Mesenteric fat pad (tissue), 1 donor: ENCODE measurements at places on chromosomes 2 and 18.
A peak's percentile ranks its signal among the peaks of the same experiment; 100 is the strongest.

DNA sequence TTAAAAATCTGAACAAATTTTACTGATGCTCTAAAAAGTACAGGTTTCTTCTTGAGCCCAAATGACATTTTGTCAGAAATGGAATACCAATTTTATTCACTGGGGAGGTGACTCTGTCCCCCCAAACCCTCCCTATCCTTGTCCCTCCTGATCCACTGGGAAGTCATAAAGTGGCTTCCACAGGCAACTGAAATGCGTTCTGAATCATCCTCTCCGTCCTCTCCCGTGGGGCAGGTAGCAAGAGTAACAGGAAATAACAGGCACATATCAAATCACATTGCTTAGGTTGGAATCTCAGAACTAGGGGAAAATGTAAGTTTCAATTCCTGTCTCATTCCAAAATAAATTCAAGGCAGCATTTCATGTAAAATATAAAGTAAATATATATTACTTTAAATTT is 44.5 kb downstream of the MYL12B start:
- DNase-seq = no peak

GRCh38 chr2:212536817-212537725 is 1.5 kb downstream of the ERBB4 start:
- DNase-seq = peak; percentile 89

- no peak for DNase-seq
Measured at GRCh38 chr18:10230072-10230471, 224.4 kb upstream of the APCDD1 start.

GRCh38 chr2:56034258-56034657 is 110.7 kb upstream of the EFEMP1 start:
- no peak for DNase-seq

GRCh38 chr2:219207884-219208740 is 1.5 kb downstream of the ZFAND2B start:
- no peak for DNase-seq

- no peak for DNase-seq
Measured at GRCh38 chr2:50858156-50858555, 173.8 kb downstream of the NRXN1 start.

DNA sequence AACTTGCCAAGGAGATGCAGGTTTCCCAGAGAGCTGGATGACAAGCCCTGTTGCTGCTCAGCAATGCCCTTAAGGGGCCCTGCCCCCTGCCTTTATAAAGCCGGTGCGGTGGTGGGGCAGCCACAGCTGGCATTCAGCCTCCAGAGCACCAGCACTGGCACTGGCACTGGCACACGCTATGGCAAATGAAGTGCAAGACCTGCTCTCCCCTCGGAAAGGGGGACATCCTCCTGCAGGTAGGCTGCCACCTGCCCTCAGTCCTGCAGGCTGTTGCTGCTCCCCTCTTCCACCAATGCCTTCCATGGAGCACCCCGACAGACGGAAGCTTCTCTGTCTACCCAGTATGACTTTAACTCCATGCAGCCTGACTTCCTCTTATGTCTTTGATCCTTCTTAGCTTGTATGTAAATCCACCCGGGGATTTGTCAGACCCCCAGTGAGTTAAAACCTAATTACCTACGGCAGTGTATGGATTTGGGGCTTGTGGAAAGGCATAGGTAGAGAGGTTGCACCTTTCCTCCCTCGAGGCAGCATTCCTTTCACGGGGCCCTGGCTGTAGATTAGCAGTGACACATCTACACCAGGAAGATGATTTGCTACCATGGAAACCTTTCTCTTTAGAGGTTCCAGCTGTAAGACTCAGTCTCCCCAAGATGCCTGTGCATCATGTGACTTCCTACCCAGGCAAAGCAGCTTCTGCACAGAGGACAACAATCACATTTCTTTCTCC is at the start of gene DAPL1:
Gene DAPL1, plus strand, starts transcription at position 123 of the 730 bp plus-strand sequence. Its CDS starts 56 bp downstream, at position 179.
- DNase-seq = no peak

DNA sequence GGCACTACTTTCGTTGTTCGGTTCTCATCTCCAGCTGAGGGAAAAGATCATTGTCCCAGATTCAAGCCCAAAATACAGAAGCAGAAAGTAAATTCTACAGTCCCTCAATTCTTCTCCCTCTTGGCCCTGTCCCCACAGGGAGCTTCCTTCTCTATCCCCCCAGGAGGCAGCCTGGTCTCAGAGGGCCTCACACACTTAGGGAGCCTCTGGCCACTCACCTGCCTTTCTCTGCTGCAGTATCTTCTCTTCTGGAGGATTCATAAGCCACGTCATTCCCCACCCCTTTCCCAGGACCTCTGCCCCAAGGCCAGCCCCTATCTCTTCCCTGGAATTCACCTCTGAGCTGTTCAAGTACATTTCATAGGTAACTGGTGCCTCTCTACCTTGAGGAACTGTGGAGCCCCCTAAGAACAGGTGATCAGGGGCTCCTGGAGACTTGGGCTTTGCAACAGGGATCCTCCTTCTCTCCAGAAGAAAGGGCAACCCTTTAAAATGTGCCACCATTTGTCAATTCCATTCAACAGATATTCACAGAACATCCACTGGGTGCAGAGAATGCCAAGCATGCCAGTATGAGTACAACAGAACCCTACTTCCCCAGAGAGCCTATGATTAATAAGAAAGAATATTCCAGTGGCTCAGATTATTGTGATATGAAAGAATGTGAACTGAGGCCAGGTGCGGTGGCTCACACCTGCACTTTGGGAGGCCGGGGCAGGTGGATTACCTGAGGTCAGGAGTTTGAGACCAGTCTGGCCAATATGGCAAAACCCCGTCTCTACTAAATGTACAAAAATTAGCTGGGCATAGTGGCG is 72.9 kb downstream of the CIB4 start:
- peak; percentile 37 for DNase-seq

GRCh38 chr2:74291218-74291544 is 52.0 kb downstream of the SLC4A5 start:
- DNase-seq = no peak

DNA sequence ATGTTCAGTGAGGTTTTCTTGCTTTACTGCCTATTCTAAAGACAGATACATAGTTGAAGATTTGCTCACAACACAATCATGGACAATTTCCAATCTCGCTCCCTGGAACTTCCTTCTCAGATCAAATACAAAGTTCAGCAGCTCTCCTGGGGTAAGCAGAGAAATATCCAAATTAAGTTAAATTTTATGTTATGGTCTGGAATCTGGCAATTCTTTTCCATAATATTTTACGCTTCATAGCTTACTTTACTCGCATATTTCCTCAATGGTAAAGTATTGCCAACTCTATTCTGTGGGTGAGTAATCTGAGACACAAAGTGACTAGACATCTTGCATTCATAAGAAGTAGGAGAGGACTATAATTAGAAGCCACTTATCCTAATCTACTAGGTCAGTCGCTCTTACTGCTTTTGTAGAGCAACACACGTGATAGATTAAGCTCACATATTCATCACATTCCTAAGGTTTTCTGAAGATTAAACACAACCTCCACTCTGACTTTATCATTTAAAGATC is 529.4 kb downstream of the CCDC85A start:
- no peak for DNase-seq

GRCh38 chr2:30663806-30664205 is 143.4 kb downstream of the CAPN13 start:
- DNase-seq = no peak

- no peak for DNase-seq
Measured at GRCh38 chr18:79069717-79070151, 540 bp downstream of the ATP9B start.

- no peak for DNase-seq
Measured at GRCh38 chr18:78994977-78995582, 15.5 kb downstream of the SALL3 start.

- DNase-seq = no peak
Measured at GRCh38 chr2:44753552-44754285, 187.8 kb upstream of the SIX3 start.

- DNase-seq = peak; percentile 97
Measured at GRCh38 chr2:20617892-20618467, 32.9 kb downstream of the HS1BP3 start.

DNA sequence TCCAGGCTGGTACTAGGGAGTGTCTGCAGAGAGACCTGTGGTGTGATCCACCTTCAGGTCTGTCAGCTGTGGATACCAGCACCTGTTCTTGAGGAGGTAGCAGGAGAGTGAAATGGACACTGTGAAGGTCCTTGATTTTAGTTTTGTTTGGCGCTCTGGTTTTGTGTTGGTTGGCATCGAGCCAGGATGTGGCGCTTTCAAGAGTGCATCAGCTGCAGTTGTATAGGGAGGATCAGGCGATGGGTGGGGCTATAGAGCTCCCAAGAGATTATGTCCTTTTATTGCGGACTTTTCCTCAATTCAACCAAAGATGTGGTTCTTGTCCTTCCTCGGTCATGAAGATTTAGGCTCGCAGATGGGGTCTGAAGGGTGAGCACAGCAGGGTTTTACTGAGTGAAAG is 37.5 kb downstream of the SLC39A10 start:
- no peak for DNase-seq

- no peak for DNase-seq
Measured at GRCh38 chr2:187934236-187934635, 357.4 kb upstream of the GULP1 start.

GRCh38 chr2:181613241-181613640 is 43.7 kb downstream of the CERKL start:
- no peak for DNase-seq

GRCh38 chr18:71846716-71847115 is 697.4 kb downstream of the CBLN2 start:
- DNase-seq = no peak

- no peak for DNase-seq
Measured at GRCh38 chr2:229713371-229714079, 830 bp downstream of the DNER start.

DNA sequence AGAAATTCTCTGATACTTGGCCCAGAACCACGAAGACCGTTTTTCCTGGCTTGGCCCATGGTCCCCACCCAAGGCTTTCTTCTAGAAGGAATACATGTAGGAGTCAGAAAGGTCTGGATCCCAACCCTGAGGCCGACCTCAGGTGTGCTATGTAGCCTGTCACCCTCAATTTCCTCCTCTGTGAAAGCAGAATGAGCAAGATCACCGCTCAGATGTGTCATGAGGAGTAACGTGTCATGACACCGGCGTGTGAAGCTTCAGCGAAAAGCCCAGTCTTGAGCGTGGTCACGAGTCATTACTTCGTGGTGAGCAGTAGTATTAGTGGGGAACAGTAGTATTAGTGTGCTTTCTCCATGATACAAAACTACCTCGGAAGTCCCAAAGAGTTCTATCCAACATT is 103.4 kb downstream of the ALPK2 start:
- no peak for DNase-seq

DNA sequence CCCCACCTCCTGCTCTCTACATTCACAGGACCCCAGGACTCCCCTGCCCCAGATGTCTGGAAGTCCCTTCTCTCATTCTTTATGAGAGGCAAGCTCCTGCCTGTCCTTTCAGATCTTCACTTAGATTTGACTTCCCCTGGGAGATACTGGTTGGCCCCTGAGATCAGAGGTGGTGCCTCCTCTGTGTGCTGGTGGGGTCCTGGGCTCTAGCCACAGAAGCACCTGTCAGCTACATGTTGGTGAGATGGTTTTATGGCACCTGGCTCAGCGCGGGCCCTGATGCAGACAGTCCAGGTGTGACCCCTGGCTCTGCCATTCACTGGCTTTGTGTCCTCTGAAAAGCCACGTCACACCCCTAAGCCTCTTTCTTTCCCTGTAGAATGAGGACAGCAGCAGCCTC is 369.6 kb upstream of the ID2 start:
- DNase-seq = no peak

- no peak for DNase-seq
Measured at GRCh38 chr2:137952586-137953129, 11.6 kb upstream of the HNMT start.

- DNase-seq = no peak
Measured at GRCh38 chr2:232276733-232277313, 101.7 kb upstream of the ALPP start.
